ENCODE measurements at places on chromosomes 11 and 22.

- no peak for DNase-seq
Measured at GRCh38 chr22:41003066-41003465, 51.9 kb downstream of the RBX1 start.

- DNase-seq = no peak
Measured at GRCh38 chr11:60482361-60482760, 10.2 kb upstream of the MS4A12 start.

DNA sequence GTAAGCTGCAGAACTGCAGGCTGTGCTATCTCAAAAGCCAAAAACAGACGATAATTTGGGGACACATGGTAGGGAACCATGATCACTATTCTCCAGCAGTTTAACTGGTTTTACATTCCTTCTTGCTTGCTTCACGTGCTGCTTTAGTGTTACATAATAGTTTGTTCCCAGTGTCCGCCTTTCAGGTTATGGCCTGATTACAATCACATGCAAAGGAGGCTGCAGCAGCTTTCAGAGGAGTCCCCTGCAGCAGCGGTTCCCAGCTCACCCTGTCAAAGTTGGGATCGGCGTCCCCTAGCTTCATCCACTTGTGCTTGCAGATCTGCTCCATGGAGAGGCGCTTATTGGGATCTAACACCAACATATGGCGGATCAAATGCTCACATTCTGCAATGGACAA is 39.2 kb upstream of the APOA1 start:
- DNase-seq = no peak

DNA sequence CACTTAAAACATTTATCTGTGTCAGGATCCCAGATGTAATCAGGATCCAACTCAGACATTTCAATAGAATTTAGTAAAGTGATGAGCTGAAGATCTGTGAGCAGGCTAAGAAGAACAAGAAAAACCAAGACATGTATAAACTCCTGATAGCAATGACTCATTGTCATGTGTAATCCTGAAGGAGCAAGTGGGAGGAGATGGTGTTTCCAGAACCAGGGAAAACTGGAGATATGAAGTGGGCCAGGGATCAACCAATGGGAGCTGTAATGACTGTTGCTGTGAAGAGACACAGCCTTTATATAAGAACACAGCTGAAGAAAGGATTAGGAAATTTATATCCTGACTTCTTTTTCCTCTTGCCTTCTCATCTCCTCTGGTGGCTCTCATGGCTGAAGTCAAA is 682.5 kb upstream of the ARHGAP42 start:
- DNase-seq = no peak

DNA sequence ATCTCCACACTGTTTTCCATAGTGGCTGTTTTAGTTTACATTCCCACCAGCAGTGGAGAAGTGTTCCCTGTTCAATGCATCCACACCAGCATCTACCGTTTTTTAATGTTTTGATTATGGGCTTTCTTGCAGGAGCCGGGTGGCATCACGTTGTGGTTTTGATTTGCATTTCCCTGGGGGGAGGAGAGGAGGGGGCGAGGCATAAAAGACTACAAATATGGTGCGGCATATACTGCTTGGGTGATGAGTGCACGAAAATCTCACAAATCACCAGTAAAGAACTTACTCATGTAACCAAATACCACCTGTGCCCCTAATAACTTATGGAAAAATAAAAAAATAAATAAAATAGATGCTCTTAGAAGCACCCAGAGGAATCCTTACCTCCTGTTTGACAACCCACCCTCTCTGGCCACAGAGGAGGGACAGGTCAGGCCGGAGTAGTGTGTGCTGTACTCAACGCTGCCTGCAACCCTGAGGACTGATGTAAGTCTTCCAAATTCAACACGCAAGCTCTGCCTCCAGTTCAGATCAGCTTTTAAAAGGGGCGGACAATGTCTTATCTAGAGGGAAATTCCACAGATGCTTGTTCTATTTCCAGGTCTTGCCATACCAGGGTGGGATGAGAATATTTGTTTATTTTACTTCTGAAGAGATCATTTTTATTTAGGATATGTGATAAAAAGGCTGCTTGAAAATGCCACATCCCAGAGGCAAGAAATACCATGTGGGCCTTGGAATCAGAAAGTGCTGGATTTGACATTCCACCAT is 329.6 kb upstream of the B3GAT1 start:
- no peak for DNase-seq

- DNase-seq = no peak
Measured at GRCh38 chr11:68312780-68313573, 586 bp downstream of the LRP5 start.

DNA sequence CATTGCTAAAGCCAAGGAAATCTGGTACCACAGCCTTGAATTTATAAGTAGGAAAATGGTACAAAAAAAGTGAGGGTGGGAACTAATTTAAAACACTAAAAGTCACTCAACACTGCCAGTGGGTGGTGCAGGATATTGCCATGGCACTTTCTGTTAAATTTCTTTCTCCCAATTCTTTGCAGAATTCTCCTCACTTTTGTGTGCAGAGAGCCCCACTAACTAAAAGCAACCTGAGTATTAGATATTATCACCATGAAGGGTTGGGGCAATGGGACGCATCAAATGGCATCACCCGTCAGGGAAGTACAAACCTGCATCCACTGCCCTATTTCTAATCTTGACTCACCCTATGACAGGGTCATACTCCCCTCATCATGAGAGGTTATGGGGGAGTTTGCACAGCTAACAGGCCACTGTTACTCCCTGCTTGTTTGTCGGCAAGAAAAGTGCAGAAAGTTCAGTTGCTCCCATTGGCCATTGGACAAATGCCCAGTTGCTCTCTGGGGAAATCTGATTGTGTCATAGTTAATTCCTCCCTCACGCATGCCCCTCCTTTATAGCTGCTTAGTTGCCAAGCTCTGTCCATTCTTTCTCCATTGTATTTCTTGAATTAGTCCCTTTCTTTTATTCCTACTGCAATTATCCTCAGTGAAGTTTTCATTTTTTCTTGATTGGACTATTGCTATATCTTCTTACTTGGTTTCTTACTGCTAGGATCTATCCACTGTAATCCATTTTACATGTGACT is 93.8 kb upstream of the BLID start:
- DNase-seq = no peak

- no peak for DNase-seq
Measured at GRCh38 chr11:108826136-108826535, 161.3 kb downstream of the DDX10 start.

GRCh38 chr22:22716136-22716665 is 71.8 kb downstream of the GGTLC2 start:
- DNase-seq = no peak

GRCh38 chr11:16785520-16786128 is 47.2 kb downstream of the C11orf58 start:
- peak; percentile 17 for DNase-seq

- DNase-seq = no peak
Measured at GRCh38 chr11:2668876-2669275, 30.9 kb downstream of the KCNQ1OT1 start.

DNA sequence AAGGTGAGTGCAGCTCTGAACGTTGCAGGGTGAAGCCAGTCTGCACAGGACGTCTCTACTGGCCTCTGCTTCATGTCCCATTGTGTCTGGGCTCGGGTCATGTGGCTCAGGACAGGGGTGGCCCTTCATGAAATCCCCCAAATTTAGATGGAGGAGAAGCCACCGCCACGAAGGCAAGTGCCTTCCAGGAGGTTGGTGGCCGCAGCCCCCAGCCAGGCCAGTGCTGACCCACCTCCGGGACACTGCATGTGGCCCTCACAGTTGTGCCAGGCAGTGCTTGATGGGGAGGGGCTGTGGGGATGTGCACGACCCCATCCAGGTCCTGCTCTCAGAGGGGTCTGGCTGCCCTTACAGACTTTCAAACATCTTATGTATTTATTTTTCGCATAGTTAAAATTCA is 1311.1 kb downstream of the BRD1 start:
- no peak for DNase-seq

- DNase-seq = no peak
Measured at GRCh38 chr11:14330881-14331280, 28.1 kb downstream of the RRAS2 start.

- DNase-seq = no peak
Measured at GRCh38 chr22:40000171-40000570, 5.4 kb downstream of the FAM83F start.

GRCh38 chr11:68015467-68015866 is 5.3 kb downstream of the ALDH3B1 start:
- DNase-seq = no peak

GRCh38 chr11:29628609-29629008 is 388.2 kb downstream of the KCNA4 start:
- DNase-seq = no peak

DNA sequence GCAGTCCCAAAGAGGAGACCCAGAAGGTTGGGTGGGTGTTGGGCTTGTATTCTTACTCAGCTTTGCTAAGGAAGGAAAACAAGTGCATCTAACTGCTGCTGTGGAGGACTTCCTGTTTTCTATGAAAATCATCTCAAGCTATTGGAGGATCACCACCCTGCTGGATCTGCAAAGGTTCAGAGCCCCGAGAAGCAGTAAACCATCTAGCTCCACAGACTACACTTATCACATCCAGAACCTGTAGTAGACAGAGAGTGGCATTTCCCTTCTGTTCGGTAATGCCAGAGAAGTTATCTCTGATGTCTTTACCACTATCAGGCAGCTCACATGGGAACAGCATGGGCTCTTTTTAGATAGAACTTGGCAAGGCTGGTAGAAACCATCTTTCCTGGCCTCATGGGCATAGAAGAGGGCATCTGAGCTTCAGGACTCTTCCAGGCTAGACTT is 21.7 kb downstream of the KCNJ1 start:
- no peak for DNase-seq

- DNase-seq = no peak
Measured at GRCh38 chr22:47279746-47280145, 517.3 kb downstream of the TBC1D22A start.

All from stimulated activated CD8-positive, alpha-beta memory T cell treated with anti-CD3 and anti-CD28 coated beads, Interleukin-2, amount 100 ng/mL, for 48 hours (primary cell).